ENCODE measurements at places on chromosomes 3 and 15.
A peak's percentile ranks its signal among the peaks of the same experiment; 100 is the strongest.

DNA sequence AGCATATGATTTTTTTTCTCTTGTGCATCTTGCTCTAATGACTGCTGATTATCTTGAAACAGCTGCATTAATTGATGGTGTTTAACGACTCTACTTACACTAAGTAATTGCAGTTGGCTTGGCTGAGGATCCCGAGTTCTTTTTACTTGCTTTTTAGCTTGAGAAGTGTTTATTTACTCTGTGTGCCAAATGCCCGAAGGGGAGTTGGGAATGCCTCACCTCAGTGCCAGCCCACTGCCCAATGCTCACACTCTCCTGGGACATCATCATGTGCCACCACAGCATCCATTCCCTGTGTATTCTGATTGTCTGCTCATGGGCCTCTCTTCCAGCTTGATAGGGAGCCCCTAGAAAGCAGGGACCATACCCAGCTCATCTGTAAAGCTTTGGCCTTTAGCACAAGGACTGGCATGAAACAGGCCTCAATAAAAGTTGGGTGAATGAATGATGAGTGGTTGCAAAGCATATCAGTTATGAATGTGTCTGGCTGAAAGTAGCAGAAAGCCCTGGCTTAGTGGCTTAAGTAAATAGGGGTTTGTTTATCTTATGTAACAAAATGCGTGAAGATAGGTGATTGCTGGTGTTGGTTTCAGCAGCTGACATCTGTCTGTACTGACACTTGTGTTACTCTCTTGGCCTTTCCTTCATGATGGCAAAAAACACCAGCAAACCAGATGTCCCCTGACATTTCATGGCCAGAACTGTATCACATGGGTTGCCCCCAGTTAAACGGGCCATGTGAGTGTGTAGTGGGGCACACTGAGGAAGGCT, 8.1 kb downstream of the PXYLP1 start:
- DNase-seq = no peak

DNA sequence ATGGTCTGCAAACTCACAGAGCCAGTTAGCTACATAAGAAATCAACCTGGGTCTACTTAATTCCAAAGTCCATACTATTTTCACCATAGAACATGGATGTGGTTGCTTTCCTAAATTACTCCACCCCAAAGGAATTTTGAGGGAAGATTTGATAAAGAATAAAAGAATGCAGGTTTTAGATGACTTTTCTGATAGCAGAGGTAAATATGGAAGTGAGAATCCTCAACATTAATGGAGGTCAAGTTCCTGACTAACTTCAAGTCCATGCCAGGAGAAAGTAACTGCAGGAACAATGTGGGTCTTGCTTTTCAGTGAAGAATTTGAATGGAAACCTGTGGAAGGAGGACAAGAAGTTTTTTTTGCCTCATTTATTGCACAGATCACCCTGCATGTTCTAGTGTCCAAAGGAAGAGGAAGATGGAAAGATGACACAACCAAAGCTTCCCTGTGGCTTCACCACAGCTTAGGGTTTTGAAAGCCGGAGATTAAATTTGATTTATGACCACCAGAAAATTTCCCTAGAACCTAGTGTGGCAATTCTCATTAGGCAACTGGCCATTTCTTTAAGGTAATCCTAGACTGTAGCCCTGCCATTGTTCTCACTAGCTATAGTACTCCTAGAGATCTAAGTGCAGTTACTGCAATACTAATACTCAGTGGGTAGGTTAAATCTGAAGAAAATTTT, 429.7 kb downstream of the RAP2B start:
- no peak for DNase-seq

- no peak for DNase-seq
Observed at GRCh38 chr3:118505784-118506183, 528.9 kb downstream of the IGSF11 start.

GRCh38 chr15:100727291-100727851, 125.0 kb downstream of the ASB7 start:
- no peak for DNase-seq

DNA sequence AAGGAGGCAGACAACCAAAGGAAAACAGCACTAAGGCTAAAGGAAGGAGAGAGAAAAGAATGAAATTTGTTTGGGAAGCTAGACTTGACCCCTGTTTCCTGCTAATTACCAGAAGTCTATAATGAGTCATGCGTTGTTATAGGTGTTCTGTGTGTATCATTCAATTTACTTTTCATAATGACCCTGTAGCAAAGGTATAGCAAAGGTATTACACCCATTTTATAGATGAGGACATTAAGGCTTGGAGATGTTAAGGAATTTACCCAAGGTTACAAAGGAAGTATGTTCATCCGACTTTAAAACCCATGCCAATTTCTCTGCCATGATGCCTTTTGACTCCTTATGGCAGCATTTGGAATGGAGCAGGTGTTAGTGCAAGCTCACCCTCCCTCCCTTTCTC, 54.9 kb downstream of the RAP2B start:
- no peak for DNase-seq

DNA sequence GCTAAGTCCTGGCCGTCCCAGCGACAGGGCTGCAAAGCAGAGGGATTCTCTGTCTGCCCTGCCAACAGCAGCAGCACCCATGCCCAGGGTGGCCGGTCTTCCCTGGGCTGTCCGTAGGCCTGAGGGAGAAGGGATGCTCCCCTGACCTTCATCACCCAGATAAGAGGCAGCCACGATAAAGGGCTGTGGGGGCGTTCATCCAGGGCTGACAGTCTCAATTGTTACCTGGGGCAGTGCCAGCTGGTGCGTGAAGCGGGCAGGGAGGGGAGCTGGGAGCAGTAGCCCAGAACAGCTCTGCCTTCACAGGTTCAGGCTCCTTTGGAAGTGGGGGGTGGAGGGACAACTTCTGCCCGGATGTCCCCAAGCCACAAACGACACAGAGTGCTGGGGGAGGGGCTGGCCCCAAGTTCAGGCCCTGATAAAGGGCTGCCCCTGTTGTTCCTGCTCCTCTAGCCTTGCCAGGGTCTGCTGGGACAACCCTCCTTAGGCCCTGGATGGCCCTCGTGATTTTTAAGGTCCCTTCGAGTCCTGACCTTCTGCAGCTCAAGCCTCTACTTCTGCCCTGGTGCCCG, 94.7 kb downstream of the RAB11A start:
- DNase-seq = no peak

- DNase-seq = no peak
Observed at GRCh38 chr3:185959609-185960521, 22.1 kb upstream of the TRA2B start.

DNA sequence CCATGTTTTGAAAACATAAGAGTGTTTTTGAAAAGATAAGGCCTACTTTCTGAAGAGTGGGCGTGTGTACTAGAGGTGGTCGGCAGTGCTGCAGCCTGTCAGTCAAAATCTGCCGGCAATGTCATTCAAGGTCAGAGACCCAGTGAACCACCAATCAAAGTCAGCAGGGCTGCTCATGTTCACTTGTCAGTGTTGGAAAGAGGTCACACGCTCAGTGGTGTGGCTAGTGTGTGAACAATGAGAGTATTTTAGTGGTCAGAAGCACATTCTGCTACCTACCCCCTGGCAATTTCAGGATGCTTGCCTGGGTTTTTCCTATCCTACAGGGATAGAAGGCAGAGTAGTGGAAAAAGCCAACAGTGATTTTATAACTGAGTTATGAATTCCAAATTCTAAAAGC, 278.5 kb upstream of the ONECUT1 start:
- DNase-seq = no peak

GRCh38 chr3:229183-229661, 32.7 kb downstream of the CHL1 start:
- no peak for DNase-seq

DNA sequence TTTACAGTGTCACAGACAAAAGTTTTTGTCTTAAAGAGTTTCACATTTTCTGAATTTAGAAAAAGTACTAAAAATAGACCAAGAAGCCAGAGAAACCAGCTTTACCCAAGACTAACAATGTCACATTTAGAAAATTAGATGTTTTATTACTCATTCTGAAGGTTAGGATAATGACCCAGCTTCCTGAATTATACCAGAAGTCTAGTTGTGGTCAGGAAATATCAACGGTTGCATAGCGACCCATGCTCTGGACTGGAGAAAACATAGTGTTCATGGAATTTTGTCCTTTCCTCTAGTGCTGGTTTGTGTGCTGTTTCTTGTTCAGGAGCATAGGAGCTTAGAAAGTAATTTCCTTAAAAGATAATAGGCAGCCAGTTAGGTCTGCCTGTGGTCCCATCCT, 59.0 kb downstream of the DPPA2 start:
- no peak for DNase-seq

GRCh38 chr15:78162038-78162437, 12.9 kb downstream of the IDH3A start:
- DNase-seq = no peak

- peak; percentile 6 for DNase-seq
Observed at GRCh38 chr3:7697548-7697947, 804.1 kb upstream of the LMCD1 start.

- DNase-seq = peak; percentile 86
Observed at GRCh38 chr3:185813691-185814215, 11.1 kb downstream of the IGF2BP2 start.

DNA sequence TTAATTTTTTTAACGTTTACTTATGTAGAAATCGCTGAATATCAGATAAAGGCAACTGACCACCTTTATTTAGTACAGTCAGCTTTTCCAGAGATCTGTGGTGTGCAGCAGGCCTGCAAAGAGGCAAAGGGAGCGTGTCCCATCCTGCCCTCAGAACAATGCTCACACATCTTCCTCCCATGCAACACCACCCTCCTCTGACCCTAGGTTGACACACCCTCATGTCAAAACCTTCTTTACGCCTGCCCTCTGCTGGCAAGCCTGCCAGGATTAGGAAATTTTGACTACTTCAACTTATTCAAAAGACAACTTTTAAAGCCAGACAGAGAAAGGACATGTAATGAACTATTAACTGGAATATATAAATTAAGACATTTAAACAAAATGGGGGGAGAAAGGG, 513.7 kb downstream of the FOXP1 start:
- DNase-seq = peak; percentile 50

DNA sequence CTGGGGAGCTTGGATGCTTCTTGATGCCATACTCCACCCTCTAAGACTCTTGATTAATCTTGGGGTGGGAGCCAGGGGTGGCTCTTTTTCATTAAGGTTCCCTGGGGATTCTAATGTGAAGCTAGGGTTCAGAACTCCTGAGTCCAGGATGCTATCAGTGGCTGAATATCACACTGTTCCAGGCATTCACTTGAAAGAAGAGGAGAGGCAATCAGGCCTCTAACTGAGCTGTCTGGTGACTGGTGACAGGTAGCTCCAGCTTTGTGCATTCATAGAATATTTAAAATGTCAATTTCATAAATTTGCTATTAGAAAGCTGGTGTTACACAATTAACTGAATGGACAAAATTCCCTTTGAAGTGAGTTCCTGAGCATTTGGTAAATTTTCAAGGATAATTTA, 139.0 kb downstream of the CHDH start:
- DNase-seq = no peak

GRCh38 chr3:37779289-37780152, 82.2 kb upstream of the CTDSPL start:
- DNase-seq = peak; percentile 70

DNA sequence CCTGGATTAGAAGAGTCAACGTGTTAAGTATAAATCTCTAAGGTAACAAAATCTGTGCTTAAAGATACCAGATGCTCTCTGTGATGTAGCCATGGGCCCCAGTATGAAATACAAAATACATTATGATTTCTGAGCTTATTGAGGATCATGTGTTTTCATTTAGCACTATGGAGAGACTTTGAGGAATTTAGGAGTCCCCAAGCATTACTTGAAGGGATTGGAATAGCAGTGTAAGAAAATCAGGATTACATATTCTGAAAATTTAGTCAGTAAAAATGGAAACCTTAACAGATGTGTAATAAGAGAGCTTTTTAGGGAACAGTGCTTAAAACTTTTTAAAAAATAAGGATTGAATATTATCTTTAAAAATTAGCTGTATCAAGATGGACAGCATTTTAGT, 35.5 kb downstream of the ECT2 start:
- DNase-seq = no peak

DNA sequence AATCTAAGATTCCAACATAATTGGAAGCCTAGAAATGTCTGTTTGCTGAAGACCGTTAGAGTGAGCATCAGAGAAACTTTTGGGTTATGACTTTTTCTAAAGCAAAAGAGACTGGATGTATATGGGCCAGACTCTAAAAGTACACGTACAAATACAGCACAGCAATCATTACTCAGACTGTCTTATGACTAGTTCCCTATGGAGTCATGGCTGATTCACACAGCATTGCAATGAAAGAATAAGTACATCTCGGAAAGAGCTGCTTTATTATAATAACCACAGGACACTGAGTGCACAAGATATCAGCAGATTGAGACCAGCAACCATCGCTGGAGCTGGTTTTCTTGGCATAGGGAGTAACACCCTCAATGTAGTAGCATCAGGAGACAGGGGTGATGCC, 618.6 kb downstream of the NLGN1 start:
- DNase-seq = no peak

DNA sequence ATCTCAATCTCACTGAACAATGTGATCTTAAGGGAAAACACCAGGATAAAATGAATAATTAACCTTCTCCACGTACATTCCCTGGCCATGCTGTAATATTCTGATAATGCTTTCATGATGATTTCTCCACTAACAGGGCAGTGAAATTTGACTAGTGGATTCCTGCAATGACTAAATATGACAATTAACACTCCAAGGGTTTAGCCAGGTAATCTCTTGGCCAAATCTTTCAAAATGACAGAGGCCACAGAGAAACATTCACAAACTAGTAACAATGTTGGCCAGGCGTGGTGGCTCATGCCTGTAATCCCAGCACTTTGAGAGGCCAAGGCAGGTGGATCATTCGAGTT, 31.7 kb upstream of the ST8SIA2 start:
- DNase-seq = no peak

DNA sequence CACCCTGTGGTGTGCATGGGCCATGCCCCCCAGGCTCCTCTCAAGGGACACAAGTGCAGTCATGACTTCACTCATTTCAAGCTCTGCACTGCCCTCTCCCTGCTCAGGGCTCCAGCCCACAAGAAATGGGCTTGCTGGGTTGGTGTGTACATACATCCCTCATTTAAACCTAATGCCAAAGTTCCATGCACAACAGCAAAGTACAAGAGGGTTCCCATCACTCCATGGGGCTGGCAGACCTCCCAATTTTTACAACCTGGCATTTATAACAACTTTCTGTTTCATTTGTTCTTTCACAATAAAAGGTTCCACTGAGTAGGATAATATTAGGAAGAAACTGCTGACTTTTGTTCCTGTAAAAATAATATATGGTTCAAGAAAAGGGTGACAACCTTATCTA, 54.3 kb downstream of the HERC2 start:
- DNase-seq = no peak

DNA sequence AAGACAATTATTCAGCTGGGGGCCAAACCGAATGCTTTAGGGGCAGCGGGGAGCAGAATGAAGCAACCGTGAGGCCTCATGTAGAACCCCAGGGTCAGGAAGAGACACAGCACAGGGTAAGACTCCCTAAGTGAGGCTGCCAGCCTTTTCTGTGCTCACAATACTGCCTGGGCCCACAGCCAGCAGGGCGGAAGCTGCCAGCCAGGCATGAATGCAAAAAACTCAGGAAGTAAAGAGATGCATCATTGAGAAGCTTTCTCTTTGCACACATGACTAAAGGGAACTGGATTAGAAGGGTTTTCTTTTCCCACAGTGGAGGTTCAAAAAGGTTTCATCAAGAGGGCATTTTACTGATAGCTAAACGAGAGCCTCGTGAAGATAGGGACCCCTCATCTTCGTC, 33.3 kb downstream of the CA12 start:
- DNase-seq = no peak

Data from ELF-1 (cell line).